NCI-H1105 treated with DMSO at 0.1 percent for 48 hours (cell line): ENCODE measurements at places on chromosomes 6 and 20.

- no peak for DNase-seq
These were observed 64.9 kb downstream of the CPNE5 start for GRCh38 chr6:36774331-36774730.

- no peak for DNase-seq
These were observed 33.7 kb upstream of the IRF4 start for GRCh38 chr6:357791-358341.

GRCh38 chr6:32298632-32299336, 72.9 kb downstream of the TSBP1 start:
- no peak for DNase-seq

DNA sequence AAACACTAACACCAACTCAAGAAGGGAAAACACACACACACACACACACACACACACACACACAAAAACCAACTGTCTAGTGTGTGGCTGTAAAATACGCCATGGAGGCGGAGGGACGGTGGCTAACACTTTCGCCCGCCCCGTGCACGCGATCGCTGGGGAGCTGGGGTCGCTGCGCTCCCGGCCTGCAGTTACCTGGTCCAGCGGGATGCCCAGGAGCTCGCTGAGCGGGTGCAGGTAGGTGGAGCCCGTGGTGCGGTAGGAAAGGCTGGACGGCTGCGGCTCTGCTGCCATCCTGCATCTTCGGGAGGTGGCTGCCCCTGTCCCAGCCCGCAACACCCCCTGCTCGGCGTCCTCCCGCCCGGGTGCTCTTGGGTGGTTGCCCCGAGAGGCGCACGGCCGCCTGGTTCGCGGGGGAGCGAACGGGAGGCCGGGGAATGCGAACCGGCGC, 303 bp downstream of the MBOAT1 start:
- DNase-seq, result peak; percentile 82

DNA sequence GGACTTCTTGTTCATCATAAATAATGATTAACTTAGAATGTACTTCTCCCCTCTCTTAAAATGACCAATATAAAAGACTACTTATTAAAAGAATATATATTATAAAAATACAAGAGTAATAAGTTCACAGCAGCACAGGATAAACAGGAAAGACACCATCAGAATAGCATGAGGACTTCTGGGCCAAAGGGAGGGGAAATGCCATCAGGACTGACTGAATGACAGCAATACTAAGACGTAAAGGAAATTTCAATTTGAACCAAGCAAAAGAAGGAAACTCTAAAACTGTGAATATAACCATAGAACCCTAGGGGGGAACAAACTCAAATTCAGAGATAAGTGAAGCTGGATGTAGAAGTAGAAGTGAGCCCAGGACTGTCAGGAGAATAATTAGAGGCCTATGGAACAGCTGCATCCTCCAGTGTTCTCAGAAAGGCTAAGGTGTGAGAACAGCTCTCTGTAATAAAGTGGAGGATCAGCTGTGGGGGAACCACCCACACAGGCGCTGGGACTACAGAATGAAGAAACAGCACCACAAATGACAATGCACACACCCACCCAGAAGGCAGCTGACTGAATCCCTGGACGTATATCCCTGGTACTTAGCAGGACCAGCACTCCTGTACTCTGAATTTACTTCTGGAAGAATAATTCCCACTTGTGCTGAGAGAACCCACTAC, 37.8 kb downstream of the ZHX3 start:
- DNase-seq, result no peak

- no peak for DNase-seq
These were observed 91.3 kb upstream of the ADGRF1 start for GRCh38 chr6:47133230-47134000.
